ENCODE measurements at places on chromosomes 5 and 9.
A peak's percentile ranks its signal among the peaks of the same experiment; 100 is the strongest.

DNA sequence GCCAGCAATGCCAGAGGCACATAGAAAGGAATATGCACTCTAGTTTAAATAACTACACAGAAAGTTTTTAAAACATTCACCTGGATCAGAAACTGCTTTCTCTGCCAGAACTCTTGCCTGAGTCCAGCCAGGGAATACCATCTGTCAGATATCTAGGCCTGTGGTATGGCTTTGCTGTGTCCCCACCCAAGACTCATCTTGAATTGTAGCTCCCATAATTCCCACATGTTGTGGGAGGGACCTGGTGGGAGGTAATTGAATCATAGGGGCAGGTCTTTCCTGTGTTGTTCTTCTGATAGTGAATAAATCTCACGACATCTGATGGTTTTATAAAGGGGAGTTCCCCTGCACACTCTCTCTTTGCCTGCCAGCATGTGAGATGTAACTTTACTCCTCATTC is 41.5 kb upstream of the KCNV2 start:
- no peak for DNase-seq

DNA sequence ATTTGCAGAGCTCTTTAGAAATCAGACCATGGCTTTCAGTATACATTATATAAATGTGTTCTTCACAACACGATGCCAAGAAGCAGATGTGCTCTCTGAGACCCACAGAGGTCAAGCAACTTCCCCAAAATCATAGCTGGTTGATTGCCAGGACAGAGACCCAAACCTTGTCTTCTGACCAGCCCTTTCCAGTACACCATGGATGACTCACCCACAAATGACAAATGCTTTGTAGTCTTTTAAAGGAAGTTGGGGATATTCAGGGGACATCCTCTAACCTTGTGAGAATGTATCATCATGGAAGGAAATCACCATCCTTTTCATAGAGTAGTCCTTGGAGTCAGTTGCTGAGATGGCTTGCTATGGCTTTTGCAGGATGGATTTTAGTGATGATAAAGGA is 30.1 kb downstream of the ZNF462 start:
- DNase-seq, result no peak

DNA sequence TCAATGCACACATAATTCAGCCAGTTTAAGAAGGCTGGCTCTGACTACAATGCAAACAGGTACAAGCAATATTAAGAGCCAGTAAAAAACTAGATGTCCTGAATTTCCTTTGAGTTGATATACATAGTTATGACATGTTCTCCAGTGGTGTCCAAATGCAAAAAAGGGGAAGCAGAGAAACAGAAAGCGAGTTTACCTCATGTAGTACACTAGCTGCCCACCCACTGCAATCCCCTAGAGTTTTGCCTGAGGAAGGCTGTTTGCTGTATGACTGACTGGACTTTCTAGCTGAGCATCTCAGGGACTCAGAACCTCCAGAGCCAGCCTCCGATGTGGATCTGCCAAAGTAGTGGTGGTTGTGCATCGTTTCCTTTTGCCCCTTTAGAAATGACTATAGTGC is 44.8 kb upstream of the SLC1A3 start:
- DNase-seq, result no peak

DNA sequence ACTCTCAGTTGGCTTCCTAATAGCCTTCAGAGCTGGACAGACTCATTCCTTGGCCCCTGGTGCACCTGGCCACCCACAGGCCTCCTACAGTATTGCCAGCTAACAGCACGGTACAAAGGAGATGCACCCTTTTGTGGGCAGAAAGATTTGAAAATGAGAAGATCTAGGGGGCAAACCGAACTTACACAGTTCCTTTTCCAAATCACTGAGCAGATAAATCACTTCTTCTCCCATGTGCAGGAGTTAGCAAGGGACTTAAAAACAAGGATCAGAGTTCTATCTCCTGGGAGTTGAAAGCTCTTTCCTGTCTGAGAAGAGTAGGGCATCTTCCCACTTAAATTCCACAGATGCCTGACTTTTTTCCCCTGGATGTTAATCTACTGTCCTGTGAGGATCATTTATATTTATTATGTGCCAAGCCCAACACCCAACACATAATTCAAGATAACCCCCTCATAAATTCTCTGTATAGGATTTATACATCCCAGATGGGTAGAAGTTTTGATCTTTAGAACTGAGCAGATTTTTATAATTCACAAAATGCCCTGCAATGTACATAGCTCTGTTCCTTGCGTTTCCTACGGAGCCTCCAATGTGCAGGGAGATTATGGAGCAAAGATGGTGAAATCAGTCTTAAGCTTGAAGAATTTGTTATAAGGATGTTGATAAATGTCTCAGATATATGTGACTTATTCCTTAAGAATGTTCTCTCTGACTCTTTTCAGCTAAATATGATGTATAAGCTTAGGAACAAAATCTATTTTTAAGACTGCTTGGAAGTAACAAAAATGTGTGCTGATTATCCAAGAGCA is 207.2 kb upstream of the DAPK1 start:
- no peak for DNase-seq

DNA sequence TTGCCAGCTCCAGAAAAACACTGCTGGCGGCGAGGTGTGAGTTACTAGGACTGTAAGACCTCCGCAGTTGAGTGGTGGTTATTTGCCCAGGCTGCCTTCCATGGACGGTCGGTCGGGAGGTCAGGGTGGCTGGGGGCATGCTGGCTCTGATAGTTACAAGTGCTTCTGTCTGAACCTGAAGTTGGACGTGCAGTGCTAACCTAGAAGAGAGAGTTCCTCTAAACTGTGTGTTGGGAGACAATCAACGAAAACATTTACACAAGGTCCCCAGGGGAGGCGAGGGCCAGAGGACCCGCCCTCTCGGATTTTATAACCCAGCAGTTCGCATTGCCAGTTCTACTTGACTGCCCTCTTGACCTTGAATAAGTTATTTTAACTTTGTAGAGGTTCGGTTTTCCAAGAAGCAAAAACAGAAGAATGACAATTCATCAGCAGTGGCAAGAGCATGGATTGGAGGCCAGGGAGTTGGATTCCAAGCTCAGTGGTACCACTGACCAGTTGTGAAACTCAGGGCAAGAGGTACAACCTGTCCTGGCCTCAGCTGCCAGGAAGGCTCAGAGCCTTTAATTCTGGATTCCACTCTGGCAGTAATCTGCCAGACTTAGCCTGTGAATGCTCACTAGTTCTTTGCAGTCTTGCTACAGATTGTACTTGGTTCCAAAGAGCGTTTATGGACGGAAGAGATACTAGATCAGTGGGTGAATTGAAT is 28.7 kb upstream of the PDE8B start:
- DNase-seq, result no peak

GRCh38 chr5:124736082-124736804 is 10.2 kb downstream of the ZNF608 start:
- no peak for DNase-seq

DNA sequence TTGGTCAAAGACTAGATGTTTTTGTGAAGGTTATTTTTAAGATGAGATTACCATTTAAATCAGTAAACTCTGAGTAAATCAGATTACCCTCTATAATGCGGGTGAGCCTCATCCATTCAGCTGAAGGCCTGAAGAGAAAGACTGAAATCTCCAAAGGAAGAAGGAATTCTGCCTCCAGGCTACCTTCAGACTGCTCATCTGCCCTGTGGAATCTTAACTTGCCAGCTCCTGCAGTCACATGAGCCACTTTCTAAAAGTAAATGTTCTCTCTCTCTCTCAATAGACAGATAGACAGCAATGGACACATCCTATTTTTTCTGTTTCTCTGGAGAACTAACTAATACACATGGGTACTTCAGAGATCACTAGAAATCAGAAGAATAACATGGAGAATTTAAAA is 182.8 kb downstream of the CFAP90 start:
- no peak for DNase-seq

DNA sequence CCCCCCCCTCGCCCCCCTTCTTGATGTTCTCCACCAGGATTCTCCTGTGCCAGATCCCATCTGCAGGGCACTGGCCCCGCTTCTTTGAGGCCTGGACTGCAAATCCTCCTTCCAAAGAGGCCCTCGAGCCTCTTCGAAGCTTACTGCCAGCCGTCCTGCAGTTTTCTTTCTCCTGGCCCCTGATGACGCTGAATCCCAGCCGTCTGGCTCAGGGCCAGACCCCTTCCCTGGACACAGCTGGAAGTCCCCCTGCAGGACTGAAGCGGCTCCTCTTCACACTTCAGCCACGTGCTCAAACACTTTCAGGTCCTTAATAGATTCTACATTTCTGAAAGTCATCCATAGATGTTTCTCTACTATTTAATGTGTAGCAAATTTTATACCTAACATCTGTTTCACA is 121.5 kb downstream of the EHMT1 start:
- DNase-seq, result no peak

GRCh38 chr5:111075520-111075919 is 4.0 kb downstream of the TSLP start:
- DNase-seq, result no peak

DNA sequence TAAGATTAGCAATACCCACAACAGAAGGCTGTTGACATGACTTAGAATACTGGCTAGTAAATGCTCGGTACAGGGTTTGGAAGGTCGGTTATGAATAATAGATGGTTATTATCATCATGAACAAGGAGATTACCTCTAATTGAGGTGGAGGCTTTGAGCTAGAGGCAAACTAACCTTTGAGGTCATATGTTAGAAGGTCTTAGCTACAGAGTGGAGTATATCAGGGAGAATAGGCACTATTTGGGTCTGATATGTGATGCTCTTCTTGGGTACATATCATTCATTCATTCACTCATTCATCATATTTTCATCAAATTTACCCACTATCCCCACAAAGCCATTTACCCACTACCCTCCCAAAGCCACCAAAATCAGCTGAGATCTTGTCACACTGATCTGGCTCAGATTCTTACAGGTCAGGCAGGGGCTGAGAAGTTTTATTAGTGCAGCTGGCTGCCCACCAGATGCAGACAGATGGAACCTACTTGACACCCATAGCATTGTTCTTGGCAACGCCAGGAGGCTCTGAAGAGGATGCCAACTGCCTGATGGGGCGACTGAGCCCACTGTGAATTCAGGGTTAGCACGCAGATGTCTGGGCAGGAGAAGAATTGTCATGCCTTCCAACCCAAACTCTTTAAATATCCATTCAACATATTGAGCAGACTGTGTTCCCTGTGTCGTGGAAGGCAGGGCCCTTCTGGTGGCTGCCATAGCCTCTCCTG is 90.2 kb upstream of the SH3PXD2B start:
- no peak for DNase-seq

DNA sequence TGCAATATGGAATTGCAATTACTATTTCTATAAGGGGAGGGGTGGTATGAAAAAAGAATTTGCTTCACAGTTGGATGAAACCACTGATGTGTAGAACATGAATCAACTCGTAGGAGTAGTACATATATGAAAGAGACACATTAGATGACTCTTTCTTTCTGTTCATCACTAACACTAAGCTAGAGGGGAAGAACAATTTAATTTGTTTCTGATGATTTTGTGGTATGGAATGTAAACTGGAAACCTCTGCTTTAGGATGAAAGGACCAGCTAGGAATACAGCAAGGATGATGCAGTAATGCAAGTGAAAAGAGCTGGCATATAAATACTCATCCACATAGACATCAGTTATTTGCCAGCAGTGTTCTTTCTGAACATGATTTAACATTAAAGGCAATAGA is 113.4 kb downstream of the PAPPA start:
- DNase-seq, result no peak

DNA sequence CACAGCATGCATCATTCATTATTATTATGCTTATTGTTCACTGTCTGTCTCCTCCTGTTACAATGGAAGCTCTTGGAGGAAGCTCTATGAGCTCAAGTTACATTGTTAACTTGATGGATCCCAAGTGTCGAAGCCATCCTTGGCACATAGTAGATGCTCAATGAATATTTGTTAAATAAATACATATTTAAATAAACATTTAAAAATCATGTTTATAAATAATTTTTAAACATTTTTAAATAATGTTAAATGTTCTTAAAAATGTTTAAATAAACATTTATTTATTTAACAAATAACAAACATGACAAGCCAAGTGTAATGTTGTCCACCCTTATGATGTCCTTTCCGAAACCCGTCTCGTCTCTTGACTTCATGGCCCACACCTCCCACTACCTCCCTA is 69.5 kb downstream of the USP20 start:
- DNase-seq, result no peak

DNA sequence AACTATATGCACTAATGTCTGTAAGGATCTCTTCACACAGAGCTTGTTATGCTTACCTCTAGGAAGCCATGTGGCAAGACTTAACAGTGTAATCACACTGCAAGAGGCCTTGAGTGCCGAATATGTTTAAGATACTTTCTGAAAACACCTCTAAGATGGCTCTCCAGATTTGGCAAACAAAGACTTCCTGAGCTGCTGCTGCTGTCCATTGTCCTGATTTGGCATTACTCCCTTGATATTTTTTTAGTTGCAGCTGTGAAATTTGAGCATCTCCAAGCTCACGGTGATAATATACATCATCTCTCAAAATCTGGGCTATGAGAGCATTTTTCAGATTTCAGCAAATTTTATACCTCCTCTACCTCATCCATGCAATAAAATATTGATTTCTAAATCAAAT is 384.5 kb upstream of the CDH6 start:
- no peak for DNase-seq

DNA sequence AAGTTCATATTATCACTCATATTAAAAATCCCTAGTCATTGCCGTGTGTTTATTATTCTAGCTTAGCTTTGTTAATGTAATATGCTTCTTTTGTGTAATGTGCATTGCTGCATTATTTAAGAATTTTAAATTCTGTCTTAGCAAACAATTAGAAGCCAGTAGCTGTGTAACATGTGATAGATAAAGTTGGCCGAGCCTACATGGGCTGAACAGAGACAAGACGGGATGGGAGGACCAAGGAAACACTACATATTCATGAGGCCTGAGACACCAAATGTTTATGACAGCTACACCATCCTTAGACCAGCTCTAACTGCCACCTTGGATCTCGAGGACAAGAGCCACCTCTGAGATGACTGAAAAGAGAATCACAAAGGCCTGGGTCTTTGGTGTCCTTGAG is 51.0 kb upstream of the COL15A1 start:
- DNase-seq, result no peak

GRCh38 chr5:27705661-27706060 is 667.3 kb upstream of the CDH9 start:
- DNase-seq, result no peak

DNA sequence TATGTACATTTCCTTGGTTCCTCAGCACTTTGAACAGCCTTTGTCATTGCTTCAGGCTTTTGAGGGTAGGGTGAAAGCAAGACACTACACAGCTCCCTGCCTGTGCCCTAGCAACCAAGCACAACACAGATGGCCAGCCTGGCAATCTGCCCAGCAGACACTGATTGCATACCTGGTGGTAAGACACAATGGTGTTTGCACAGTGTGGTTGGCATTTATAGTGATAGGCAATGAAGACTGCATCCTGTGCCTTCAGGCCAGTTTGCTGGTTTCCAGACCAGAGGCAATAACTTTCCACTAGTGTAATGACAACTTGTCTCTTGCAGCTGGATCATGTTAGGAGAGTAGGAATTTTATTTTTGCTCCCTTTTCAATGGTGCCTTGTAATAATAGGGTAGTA is 144.5 kb upstream of the TNC start:
- no peak for DNase-seq

GRCh38 chr9:87678650-87679355 is 47.1 kb upstream of the CTSL start:
- DNase-seq, result peak; percentile 37
